ENCODE measurements at places on chromosomes 5 and 9.
A peak's percentile ranks its signal among the peaks of the same experiment; 100 is the strongest.

GRCh38 chr5:53607886-53608285, 47.4 kb downstream of the NDUFS4 start:
- DNase-seq, result peak; percentile 67

GRCh38 chr9:36486933-36487481, 85.7 kb upstream of the MELK start:
- DNase-seq, result no peak

GRCh38 chr5:19564036-19564435, 424.0 kb downstream of the CDH18 start:
- no peak for DNase-seq

DNA sequence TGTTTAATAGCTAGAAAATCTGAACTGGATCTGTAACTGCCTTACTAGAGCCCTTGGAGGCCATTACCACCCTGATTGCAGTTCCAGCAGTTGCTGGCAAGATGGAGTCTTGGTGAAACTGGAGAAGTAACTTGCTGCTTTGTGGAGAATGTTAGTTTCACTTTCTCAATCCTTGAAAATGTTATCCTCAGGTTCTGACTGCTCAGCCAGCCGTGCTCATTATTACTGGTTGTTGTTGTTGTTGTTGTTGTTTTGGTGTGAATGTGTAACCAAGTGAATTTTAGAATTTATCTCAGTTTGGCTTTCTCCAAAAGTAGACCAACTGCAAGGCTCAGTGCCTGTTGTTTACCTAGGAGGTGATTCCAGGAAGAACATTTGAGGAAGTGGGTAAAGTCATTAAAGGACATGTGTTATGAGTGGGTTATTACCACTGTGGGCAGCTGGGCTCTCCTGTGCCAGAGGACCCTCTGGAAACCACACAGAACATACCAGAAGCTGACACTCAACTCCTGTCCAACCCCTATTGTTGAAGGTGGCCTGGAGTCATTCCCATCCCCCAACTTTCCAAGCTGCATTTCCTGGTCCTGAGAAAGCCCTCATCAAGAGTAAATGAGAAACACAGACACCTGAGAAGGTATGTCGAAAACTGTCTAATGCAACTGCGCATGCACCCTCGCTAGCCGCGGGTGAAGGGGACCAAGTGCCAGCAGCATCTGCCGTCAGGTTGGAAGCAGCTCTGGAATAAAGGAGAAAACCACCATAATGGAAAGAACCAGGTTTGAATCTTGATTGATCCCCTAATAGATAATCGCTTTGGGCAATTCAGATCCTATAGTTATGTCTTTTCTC, 111.6 kb downstream of the CMYA5 start:
- DNase-seq, result peak; percentile 3

All from AG10803 (cell line).